ENCODE measurements at places on chromosomes 11 and 22.

- DNase-seq: no peak
Measured at GRCh38 chr22:45972889-45973253, 4.1 kb downstream of the WNT7B start.

DNA sequence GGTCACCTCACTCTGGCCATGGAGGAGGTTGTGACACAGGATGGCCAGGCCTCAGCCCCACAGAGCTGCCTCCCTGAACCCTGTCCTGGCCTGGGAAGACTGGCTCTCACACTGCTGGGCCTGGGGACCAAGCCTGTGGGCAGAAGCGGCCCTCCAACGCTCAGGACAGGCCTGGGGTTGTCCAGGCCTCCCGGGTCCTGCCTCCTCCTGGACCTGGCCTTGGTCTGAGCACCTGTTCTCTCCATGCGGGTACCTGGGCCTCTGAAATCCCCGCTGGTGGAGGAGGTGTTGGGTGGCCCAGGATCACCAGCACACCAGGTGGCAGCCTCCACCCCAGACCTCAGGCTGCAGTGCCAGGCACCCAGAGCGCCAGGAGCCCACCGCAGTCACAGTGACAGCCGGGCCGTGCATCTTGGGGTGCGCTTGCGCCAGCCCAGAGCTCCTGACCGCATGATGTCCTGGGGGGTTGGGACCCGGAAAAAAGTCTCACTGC is 16.1 kb upstream of the PIM3 start:
- no peak for DNase-seq

- no peak for DNase-seq
Measured at GRCh38 chr22:42951093-42951710, 63.7 kb downstream of the PACSIN2 start.

DNA sequence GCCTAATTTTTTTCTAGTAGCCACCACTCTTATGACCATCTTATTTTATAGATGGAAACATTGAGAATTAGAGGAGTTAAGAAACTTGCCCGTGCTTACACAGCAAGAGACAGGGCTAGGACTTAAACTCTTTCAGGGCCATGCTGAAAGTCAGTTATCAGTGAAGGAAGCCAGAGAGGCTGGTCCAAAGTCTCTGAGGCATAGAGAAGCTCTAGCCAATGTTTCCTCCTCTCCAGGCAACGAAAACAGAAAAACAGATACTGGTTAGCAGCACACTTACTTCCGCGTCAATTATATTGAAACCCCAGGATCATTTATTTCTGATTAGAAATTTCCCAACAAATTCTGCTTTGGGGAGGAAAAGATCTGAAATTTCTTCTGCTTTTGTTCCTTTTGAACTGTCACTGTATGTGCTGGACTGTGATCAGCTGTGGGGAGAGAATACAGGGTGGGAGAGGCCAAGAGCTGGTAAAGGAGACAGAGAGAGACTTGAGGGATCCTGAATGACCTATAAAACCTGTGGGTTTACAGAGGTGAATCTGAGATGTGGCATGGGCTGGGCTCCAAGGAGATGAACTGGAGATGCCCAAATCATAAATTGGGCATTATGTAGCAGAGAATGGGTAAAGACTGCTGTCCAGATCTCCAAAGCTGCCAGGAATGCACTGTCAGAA is 37.5 kb upstream of the CAPRIN1 start:
- no peak for DNase-seq

DNA sequence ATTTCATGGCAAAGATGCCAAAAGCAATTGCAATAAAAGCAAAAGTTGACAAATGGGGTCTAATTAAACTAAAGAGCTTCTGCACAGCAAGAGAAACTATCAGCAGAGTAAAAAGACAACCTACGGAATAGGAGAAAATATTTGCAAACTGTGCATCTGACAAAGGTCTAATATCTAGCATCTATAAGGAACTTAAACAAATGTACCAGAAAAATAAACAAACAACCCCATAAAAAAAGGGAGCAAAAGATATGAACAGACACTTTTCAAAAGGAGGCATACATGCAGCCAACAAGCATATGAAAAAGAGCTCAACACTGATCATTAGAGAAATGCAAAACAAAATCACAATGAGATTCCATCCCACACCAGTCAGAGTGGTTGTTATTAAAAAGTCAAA is 60.3 kb downstream of the AASDHPPT start:
- DNase-seq: no peak

GRCh38 chr11:84480131-84480530 is 1147.0 kb downstream of the DLG2 start:
- DNase-seq: no peak

- no peak for DNase-seq
Measured at GRCh38 chr11:119316016-119316728, 758 bp downstream of the MCAM start.

DNA sequence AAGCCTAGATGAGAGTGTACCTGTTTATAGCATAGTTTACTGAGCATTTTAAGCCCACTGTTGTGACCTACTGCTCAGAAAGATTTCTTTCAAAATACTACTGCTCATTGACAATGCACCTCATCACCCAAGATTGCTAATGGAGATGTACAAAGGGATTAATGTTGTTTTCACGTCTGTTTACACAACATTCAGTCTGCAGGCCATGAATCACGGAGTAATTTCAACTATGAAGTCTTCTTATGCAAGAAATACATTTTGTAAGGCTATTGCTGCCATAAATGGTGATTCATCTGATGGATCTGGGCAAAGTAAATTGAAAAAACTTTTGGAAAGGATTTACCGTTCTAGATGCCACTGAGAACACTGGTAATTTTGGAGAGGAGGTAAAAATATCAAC is 112.9 kb downstream of the KIF18A start:
- DNase-seq: no peak

DNA sequence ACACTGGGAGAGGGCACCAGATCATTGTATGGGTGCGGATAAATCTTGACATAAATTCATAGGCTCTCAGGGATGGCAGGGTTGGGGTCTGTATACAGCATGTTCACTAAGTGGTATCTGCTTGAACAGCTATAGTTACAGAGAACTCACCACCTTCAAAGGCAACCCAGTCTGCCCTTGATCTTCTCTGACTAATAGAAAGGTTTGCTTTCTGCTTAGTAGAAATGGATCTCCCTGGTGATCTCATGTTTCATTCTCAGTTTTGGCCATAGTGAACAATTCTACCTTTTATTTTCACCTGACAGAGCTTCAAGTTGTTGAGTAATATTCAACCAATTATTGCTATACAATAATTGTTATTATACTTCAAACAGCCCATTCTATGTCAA is 32.4 kb downstream of the CNTF start:
- DNase-seq: no peak

DNA sequence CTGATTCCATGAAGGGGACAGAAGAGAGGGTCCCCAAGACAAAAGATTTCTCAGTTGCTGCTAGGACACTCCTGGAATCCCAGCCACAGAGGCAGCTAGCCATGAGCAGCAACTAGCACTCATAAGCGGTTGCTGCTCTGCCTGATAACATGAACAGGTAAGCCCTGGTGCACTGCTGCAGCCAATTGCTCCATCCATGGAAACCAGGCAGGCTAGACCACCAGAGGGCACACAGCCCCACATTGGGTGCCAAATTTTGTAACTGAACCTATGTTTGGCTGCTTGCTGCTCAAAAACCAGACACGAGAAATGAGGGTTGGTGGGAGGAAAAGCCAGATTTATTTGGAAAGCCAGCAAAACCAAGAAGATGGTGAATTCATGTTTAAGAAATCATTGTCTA is 21.9 kb upstream of the QSER1 start:
- DNase-seq: no peak

DNA sequence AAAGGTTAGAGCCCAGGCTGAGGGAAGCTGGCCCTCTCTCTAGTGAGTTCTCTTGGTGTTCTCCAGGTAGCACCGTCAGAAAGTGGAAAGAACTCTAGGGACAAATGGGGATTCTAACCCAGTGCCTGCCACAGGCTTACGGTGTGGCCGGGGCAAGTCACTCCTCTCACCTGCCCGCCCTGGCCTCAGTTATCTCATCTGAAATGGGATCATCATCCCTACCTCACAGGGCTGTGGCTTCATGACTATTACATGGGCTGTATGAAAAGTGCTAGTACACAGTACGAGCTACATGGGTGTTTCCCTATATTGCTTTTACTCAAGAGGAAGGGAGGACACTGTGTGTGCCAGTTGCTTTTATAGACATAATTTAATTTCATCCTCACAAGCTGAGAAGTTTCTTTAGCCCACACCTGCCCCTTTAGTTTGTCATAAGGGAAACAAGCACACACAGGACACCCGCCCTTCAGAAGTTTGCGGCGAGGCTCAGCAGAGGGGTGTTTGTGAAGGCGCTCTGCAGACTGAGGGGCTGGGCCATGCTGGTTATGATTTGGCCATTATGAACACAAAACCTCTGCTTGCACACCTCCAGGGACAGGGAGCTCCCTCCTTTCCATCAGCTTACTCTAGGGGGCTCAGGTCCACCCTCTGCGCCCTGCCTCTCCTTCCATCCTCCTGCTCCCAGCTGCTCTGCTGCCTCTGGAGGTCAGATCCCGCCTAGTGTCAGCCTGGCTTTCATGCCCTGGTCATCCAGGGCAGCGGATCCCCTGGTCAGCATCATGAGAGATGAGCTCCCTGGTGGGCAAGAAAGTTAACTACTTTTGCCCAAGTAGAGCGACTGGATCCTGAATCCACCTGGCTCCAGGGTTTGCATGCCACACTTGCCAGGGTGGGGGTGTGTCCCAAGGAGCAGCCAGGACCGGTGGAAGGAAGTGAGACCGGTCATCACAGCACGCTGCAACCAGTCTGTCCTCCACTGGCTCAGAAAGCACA is 1.2 kb downstream of the KLHL35 start:
- no peak for DNase-seq

DNA sequence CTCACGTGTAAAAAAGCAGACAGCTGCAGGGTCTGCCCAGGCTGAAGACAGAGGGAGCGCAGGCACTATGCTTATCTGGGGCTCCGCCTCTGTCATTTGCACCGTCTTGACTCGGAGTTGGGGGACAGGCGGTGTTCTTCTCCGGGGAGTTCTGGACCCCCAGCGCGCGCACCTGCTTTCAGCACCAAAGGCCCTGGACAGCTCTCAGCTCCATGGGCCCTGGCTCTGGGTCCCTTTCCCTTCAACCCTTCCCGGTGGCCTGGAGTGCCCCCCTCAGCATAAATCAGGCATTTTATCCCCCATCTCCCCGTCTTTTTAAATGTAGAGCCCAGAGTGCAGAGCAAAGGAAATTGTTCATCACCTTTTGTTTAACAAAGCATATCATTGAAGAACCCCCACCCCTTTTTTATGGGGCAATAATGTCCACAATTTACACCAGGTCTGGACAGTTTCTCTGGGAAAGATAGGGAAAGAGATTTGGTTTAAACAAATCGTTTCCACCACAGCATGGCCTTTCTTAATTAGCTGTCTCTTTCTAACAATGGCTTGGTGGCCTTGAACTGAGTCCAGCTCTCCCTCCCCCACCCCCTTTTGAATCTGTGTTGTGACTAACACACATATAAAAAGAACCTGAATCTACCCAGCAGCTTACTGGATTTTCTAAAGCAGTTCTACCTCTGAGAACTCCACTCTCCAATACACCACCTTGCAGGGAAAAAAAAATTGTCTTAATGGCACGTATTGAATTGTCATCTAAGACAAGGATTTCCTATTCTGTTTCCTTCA is 1.7 kb downstream of the SEZ6L start:
- no peak for DNase-seq

DNA sequence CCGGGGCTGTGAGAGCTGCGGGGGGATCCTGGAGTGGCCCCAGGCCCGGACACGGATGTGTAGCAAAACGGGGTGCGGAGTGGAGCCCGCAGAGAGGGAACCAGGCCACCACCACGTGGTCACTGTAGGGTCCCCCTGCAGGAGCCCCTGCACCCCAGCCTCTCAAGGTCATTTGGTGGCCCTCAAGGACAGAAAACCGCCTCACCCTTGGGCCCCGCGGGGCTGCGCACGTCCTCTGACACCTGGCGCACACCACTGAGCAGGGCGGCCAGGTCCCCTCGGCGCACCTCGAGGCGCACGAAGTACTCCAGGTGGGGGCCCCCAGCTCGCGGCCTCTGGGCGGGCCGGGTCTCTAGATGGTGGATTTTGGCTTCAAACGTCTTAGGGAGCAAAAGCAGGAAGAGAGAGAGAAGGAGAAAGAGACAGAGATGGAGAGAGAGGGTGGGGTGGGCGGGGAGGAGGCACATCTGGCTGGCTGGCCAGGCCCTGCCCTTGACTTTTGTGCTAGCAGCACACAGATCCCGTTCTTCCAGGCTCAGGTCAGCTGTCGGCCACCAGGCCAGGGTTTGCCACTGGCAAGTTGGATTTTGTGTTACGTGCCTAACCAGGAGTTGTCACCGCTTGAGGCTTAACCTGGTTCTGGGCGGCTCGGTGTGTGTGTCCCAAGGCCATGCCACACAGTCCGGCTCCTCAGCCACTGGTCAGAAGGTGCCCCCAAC is 3.2 kb downstream of the TH start:
- no peak for DNase-seq

GRCh38 chr22:49979587-49980264 is 19.2 kb downstream of the PIM3 start:
- peak; percentile 73 for DNase-seq

DNA sequence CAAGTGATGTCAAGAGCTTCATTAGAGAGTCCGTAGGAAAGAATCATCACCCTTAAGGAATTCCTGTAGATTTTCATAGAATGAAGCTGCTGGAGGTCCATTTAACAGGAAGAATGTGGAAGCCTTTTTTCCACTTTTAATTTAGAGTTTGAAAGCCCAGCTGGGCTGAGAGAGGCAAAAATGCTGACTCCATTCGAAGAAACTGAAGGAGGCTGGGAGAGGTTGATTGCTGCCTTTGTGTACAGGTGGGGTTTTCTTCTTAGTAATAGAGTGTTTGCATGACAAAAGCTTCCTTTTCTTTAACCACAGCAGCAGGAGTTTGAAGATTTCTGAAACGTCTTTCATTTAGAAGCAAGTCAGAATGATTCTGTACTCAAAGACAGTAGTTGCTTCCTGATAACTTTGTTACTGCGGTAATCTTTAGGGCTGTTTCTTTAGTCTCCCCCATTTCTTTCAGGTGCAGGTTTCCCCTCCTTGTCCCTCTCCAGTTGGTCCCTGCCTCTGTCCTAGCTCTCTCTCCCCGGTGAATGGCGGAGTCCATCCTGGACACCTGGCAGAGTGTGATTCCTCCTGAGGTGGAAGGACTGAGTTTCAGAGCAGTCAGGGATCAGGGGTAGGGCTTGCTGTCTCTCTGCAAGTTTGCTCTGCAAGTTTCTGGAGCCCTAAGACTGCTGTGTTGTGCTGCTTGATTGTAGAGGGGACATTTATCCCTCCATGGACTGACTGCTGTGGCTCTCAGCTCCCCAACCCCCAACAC is 166.2 kb downstream of the LDLRAD3 start:
- no peak for DNase-seq

DNA sequence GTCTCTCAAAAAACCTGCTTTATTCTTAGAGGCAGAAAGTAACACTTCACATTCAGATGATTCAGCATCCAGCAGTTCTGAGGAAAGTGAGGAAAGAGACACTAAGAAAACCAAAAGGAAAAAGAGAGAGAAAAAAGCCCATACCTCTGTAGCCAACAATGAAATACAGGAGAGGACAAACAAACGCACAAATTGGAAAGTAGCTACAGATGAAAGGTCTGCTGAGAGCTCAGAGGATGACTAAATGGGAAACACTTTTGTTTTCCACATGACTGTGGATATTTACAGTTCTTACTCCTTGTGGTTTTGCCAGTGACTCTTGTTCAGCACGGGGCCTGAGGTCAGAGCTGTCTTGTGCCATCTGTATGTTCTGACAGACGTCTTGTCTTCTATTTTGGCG is 3.8 kb downstream of the TIMM8B start:
- peak; percentile 38 for DNase-seq

Measured in suppressor macrophage (primary cell).